Activated CD8-positive, alpha-beta memory T cell treated with anti-CD3 and anti-CD28 coated beads for 1 hour (primary cell): ENCODE measurements at places on chromosomes 7 and 10.

GRCh38 chr10:101284744-101285463 is 55.6 kb upstream of the LBX1 start:
- no peak for DNase-seq

- DNase-seq = no peak
Observed at GRCh38 chr10:100827819-100828737, 82.7 kb downstream of the PAX2 start.

DNA sequence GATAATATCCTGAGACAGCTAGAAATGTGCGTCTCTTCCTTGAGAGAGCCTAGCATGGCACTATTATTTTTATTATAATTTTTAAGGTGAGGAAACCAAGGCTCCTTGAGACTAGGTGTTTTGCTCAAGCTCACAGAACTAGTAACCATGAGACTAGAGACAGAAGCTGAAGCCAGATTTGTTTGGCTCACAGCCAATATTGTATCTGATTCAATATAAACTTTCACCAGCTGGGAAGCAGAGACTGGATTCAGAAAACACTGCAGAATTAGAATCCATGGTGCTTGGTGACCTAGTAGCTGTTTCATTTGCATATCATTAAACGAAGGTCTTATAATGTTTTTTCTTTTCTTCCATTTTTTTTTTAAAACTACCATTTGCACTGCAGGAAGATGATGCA is 64.4 kb downstream of the DNAJB9 start:
- DNase-seq = no peak

DNA sequence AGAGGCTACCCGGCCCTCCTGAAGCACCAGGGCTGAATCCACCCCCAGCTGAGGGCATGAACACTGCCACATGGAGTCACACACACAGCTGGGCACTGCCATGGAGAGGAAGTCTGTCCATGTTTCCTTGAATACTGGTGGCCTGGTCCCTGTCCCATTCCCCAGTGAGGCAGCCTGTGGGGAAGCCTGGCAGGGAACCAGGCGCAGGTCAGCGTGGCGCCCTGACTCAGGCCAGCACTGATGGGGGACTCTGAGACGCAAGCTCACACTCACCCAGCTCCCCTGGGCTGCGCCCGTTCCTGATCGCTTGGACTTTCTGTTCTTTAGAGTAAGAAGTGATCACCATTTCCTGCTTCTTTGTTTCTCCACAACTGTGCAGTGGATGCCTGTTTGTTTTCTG is 128.3 kb downstream of the EGFR start:
- DNase-seq = no peak

DNA sequence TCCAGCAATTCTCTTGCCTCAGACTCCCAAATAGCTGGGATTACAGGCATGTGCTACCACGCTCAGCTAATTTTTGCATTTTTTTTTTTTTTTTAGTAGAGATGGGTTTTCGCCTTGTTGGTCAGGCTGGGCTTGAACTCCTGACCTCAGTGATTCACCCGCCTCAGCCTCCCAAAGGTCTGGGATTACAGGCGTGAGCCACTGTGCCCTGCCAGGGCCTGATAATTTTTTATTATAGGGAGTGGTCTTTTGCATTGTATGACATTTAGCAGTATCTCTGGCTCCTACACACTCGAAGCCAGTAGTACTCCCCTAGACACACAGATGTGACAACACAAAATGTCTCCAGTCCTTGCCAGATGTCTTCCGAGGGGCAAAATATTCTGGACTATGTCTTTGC is 124.0 kb downstream of the DKK1 start:
- no peak for DNase-seq

GRCh38 chr10:86269332-86269731 is 97.3 kb downstream of the GRID1 start:
- DNase-seq = no peak

DNA sequence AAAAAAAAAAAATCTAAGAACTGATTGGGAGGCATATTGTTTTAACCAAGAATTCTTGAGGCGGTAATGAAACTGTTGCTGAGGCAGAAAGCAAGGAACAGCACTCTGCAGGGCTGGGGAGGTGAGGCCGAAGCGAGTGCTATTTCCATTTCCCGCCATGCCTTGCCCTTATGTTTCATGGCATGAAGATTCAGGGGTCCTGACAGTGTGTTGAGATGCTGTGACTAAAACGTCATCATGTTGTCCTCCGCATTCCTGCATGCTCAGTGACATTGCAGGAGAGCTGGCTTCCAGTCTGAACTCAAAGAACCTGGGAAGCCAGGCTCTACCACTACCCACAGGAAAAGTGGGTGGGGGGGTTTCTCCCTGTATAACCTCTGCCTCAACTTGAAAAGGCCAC is 85.2 kb downstream of the EBF3 start:
- no peak for DNase-seq

DNA sequence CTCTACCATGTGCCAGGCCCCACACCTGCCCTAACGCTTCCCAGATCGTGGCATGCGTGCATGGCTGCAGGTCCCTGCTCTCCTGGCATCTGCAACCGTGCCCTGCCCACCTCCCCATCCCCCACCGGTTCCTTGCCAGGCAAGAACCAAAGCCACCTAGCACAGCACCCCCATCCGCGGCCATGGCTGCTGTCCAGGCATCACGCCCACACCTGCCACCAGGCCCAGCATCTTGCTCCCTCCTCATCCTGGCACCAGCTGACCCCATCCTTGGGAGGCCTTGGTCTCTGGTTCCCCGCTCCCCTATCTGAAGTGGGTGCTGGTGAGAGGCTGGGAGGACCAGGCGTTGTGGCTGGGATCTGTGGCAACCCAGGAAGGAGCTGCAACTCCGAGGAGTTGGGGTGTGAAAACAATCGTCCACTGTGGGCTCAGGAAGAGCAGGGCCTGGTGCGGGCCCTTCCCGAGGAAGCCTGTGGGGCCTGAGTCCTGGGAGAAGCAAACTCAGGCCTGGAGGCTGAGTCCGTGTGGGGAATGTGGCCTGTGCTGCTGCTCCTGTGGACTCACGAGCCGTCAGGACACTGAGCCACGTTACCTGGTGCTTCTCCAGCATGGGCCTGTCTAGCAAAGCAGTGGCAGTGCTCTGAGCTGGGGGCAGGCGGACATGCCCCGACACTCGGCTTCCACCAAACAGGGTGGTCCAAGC is 417.1 kb downstream of the DNAJB6 start:
- DNase-seq = no peak

DNA sequence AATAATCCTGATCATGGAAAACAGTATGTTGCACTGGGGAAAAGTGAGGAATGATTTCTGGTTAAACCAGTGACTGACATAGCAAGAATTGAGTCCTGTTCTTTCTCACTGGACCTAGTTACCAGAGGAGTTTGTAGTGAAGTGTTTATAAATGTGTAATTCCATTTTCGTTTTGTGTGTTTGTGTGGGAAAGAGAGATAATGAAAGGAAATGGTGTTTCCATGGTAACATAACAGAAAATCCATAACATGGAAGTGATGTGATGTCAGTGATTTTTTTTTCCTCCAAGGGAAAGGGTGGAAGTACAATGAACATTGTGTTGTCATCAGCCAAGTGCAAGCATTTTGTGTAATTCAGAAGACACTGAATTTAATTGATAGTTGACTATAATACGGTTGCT is 283.9 kb downstream of the PLXDC2 start:
- DNase-seq = no peak

- no peak for DNase-seq
Observed at GRCh38 chr10:45438466-45439090, 64.6 kb downstream of the ALOX5 start.

DNA sequence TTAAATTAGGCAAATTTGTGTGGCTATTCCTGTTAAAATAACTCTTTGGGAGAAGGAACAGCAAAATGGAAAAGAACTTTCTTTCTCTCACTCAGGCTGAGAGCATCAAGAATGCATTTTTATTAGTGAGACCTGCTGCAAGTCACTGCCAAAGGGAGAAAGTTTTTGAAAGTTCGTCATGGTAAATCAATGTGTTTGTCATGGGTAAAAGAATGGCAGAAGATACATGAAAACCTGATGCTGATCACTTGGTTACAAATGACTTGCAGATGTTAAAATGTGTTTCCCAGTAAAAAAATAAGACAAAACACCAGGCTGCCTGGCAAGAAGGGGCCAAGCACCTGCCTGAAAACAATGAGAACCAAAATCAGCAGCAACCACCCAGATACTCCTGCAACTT is 484.7 kb upstream of the NRP1 start:
- DNase-seq = no peak

DNA sequence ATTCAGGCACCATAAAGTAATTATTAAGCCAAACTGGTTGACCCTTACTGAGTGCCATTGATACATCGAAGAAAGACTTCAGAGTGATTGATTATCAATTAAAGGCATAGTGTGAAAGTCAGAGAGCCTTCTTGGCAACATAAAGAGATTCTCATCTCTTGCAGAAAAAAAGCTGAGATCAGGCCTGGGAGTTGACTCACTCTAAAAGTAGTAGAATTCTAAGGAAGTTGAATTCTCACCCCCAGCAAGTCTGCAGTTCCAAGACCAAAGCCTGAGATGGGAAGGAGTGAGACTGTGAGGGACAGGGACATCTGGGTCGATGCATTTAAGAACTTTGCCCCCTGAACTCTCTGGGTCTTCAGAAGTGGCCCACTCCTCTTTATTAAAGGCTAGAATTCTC is 21.6 kb upstream of the ERCC6 start:
- DNase-seq = no peak

DNA sequence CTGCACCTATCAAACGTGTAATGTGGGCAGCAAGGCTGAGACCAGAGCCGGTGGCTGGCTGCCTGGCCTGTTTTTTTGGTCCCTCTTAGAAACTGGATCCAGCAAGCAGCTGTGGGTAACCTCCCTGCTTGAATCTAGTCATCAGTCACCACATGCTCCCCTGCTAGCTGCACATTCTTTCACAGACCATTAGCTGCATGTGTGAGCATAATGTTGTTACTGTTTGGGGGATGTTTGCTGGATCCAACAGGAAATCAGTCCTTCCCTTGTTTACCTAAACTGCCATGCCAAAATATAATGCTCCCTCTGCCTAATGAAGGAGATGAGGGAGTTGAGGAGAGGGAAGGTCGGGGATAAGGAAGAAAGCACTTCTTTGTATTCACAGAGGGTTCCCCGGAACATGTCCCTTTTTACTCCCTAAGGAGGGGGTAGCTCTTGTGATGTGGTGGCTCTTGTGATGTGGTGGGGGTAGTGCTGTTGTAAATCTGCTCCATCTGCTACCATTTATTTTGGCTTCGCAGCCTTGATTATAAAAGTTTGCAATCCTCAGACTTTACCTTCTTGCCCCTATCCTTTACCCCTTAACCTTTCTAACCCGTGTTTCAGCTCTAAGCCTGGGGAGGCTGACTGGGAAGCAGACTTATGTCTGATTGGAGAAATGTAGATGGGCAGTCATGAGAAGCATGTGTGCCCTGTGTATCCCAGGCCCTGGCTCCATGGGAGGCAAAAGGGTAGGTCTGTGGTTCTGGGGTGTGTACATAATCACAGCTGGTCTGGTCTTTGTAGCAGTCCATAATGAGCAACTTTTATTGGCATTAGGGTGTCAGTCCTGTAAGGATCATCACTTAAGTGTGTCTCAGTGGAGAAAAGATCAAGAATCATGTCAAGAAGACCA is 20.8 kb downstream of the LOXL4 start:
- DNase-seq = no peak

- DNase-seq = no peak
Observed at GRCh38 chr7:37442268-37442667, 6.4 kb downstream of the ELMO1 start.

DNA sequence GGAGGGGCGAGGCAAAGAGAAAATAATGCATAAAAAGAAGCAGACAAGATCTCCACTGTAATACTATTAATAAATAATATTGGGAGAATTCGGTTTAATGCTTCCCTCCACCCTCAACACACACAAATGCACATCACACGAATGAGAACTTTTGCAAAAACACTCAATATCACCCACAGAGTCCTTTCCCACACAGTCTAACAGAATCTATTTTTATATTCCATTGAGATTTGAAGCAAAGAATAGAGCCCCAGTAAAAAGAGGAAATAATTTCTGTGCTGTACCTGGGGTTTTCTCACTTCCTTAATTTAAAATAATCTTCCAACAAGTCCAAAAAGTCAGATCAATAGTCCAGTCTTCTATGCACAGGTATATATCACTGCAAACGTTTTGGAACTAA is 17.0 kb downstream of the PIK3AP1 start:
- DNase-seq = no peak

GRCh38 chr10:25047591-25048301 is 31.3 kb downstream of the THNSL1 start:
- no peak for DNase-seq

DNA sequence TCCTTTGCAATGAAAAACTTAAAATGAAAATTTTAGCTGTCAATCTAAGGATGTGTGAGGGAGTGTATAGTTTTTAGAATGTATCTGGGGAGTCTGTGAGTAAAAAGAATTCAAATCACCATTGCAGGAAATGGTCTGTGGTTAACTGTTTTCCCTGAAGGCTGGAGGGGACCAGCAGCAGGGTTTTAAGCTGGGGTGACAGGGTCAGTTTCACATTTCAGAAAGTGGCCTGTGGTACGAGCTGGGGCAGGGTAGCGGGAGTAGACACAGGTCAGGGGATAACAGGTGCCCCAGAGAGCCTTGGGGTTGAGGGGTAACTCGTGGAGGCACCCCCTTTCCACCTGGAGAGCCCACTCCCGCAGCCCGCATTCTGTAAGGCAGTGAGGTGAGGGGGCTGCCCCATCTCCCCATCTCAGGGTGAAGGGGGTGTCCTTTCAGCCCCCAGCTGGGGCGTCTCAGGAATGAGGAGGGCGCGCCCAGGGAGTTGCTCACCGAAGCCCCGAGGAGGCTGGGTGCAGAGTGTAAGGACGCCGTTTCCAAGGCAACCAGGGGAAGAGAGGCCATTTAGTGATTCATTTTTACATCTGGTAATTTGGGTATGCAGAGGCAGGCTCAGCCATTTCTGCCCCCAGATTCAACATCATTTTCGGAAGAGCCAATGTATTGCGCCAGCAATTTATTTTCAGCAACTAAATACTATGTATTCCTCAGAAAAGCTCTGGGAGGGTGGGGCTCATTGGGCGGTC is 168.9 kb downstream of the SLIT1 start:
- DNase-seq = no peak

DNA sequence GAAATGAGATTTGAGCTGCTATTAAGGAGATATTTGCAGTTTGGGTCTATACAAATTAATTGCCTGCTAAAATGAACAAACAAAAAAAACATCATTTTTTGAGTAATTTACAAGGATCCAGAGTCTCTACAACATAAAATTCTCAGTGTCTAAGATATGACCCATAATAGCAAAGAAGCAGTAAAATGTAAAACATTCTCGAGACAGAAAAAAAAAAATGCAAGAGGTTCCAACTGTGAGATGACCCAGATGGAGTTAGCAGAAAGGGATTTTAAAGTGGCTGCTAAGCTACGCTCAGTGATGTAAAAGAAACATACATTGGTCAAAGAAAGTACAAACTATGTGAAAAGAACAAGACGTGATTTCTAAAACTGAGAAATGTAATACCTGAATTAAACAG is 471.0 kb downstream of the SH2D4B start:
- no peak for DNase-seq

DNA sequence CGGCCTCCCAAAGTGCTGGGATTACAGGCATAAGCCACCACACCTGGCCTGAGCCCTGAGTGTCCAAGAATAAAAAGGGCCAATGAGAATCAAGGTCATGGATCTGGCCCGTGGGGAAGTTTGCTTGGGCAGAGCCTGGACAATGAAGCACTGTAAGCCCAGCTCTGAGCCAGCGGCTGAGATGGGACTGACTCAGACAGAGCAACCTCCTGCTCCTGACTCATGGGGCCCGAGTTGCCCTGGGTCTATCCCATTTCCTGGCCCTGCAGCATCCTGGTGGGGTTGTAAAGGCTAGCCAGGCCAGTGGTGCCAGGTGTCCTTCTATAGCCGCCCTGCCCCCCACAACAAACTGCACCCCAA is 5.2 kb upstream of the MYH16 start:
- DNase-seq = no peak

GRCh38 chr10:588246-589165 is 101.0 kb downstream of the DIP2C start:
- no peak for DNase-seq

- DNase-seq = no peak
Observed at GRCh38 chr7:4123823-4124222, 558.3 kb upstream of the FOXK1 start.
